ENCODE measurements at places on chromosomes 5 and 9. TPM values are rescaled to one million over a fixed set of nuclear protein-coding genes. Genes with fewer than 3 reads are reported as not detected.
A peak's percentile ranks its signal among the peaks of the same experiment; 100 is the strongest.

Gene SEMA6A
- total RNA-seq: 33.3 TPM

Gene WHRN
- total RNA-seq: 3.1 TPM

Gene SPATA31D3
- total RNA-seq: not detected

Gene KLF4
- total RNA-seq: 143 TPM

Gene MAN1B1
- total RNA-seq: 39.4 TPM

Gene FOXI1
- not detected for total RNA-seq

Gene HK3
- total RNA-seq: 50.5 TPM

Gene SPACA9
- 3.3 TPM for total RNA-seq

Gene ASPN
- total RNA-seq: 7.5 TPM

- no peaks in the 10 kb centered on the region for H3K4me1 ChIP-seq
- no peak overlapping the region for H3K27ac ChIP-seq
- no peaks in the 10 kb centered on the region for H3K27me3 ChIP-seq
- DNase-seq: no peak
These were observed 9.0 kb downstream of the DPH7 start for GRCh38 chr9:137569609-137570203.

DNA sequence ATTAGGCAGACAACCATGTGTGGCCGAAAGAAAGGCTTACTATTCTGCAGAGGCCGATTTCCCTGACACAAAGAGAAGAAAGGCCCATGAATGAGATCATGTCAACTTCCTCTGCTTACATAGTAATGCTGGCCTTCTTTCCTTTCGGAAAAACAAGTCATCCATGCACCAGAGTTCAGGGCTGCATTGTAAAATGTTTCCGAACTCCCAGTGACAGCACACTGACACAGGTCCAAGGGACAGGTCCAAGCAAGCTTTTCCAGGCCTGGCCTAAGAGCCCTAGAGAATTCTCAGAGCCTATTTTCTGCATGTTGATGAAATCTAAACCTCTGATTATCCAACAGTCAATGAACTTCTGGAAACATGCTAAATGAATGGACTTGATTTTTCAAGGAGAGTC, 140.9 kb downstream of the ZNF608 start:
- H3K36me3 ChIP-seq: no peaks in the 10 kb centered on the region
- H3K4me3 ChIP-seq: no peak overlapping the region
- no peaks in the 10 kb centered on the region for H3K27me3 ChIP-seq
- H3K27ac ChIP-seq: peak overlapping the region; percentile 27
- peaks cover 13% of the 10 kb centered on the region for H3K4me1 ChIP-seq

DNA sequence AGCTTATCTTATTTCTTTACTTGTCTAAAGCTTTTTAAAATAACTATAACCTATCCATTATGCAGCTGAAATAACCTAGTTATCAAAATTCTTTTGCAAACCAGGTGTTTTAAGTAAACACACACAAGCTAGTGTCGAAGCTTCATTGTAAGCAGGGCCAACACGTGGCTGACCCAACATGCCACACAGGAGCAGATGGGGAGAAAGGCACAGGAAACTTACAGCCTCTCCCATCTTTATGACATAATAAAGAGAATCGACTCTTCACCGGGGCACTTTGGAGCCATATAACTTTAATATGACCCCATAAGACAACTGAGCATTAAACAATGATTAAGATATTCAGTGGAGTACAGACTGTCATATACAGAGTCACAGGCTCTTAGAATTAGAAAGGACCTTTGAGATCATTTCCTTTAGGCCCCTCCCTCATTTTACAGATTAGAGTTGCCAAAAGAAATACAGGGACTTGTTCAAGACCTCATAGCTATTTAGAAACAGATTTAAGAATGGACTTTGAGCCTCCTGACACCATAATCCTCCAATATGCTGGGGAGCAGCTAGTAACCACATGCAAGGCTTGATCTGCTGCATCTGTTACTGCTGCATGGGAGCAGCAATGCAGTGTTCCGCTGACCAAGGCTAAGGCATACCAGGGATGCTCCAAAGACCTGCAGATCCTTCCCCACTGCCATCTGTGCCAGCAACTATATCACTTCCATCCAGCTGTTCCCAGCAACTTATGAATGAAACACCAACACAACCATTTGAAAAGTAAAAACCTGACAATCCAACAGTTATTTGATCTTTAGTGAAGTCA, 75.4 kb downstream of the RASEF start:
- H3K4me3 ChIP-seq: no peak overlapping the region
- no peak for DNase-seq
- H3K27me3 ChIP-seq: no peaks in the 10 kb centered on the region
- H3K27ac ChIP-seq: no peak overlapping the region

GRCh38 chr5:150256410-150257064, 33.0 kb downstream of the CAMK2A start:
- no peaks in the 10 kb centered on the region for H3K27me3 ChIP-seq
- no peak overlapping the region for H3K4me3 ChIP-seq
- no peaks in the 10 kb centered on the region for H3K4me1 ChIP-seq
- no peaks in the 10 kb centered on the region for H3K36me3 ChIP-seq
- H3K27ac ChIP-seq: no peak overlapping the region

DNA sequence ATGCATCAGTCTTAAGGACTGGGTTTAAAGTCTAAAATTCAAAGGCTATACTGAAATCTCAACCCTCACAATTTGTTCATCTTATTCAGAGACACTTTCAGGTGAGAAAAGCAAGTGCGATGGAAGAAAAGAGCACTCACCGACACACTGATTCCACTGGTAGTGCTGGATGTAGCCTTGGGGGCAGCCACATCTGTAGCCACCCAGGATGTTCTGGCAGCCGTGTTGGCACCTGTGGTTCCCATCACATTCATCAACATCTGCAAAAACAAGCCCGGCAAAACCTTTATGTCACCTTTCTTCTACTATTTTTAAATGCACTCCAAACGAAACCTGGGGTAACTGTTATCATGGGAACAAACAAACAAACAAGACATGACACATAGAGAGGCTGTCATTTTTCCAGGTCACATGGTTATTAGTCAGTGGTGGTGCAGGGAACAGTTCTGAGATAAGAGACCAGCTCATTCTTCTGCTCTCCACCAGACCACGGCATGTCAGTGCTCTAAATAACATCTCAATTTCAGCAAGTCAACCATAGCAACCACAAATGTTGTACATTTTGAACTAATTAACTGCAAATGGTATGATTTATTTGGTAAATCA, 188.4 kb downstream of the SLC12A2 start:
- H3K4me3 ChIP-seq: no peak overlapping the region
- no peak for DNase-seq
- H3K4me1 ChIP-seq: no peaks in the 10 kb centered on the region
- no peaks in the 10 kb centered on the region for H3K36me3 ChIP-seq

- no peaks in the 10 kb centered on the region for H3K27me3 ChIP-seq
- H3K36me3 ChIP-seq: no peaks in the 10 kb centered on the region
- H3K4me3 ChIP-seq: no peak overlapping the region
- H3K27ac ChIP-seq: no peak overlapping the region
- no peaks in the 10 kb centered on the region for H3K4me1 ChIP-seq
These were observed 2096.3 kb upstream of the C9orf72 start for GRCh38 chr9:29669613-29670012.

- H3K4me3 ChIP-seq: peak overlapping the region; percentile 21
- no peak overlapping the region for H3K27ac ChIP-seq
- no peaks in the 10 kb centered on the region for H3K36me3 ChIP-seq
- peak; percentile 66 for DNase-seq
These were observed 1.0 kb downstream of the ADAMTS19 start for GRCh38 chr5:129460936-129461710.

GRCh38 chr9:81125446-81126092, 563.8 kb downstream of the TLE1 start:
- H3K4me3 ChIP-seq: no peak overlapping the region
- no peaks in the 10 kb centered on the region for H3K4me1 ChIP-seq
- no peak for DNase-seq

DNA sequence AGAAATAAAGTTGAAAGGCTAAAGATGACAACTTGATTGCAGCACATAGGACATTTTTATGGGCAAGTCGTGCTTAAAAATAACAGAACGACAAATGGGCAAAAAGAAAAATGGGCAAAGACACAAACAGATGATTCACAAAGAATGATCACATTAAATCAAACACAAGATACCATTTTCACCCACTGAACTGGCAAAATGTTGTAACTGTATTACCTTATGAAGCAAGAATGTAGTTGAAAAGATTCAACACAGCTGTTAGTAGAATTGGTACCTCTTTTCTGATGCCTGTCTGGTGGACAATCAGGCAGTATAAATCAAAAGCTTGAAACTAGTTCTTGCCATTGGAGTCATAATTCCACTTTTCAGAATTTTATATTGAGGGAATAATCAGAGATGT, 81.0 kb upstream of the PALM2AKAP2 start:
- no peaks in the 10 kb centered on the region for H3K4me1 ChIP-seq
- H3K4me3 ChIP-seq: no peak overlapping the region
- no peak for DNase-seq
- H3K36me3 ChIP-seq: no peaks in the 10 kb centered on the region
- no peaks in the 10 kb centered on the region for H3K27me3 ChIP-seq

- H3K36me3 ChIP-seq: no peaks in the 10 kb centered on the region
- no peak overlapping the region for H3K27ac ChIP-seq
These were observed 10.7 kb upstream of the TSC1 start for GRCh38 chr9:132955123-132955522.

DNA sequence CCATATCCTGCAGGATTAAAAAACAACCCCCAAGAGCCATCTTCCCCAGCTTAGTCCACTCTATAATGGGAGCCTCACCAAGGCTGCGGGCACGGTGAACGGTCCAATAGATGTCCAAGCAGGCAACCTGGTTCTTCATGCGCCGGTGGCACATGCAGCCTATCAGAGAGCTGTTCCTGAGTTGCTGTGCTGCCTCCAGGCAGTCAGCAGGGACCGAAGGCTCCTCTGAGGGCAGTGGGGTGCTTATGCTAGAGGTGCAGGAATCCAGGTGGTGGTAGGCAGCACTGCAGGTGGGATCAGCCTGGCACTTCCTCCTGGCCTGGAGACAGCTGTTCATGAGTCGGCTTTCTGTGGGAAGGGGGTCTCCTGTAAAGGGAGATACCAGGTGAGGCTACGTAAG, 10.2 kb downstream of the GFRA3 start:
- no peaks in the 10 kb centered on the region for H3K27me3 ChIP-seq
- no peak overlapping the region for H3K4me3 ChIP-seq
- H3K27ac ChIP-seq: no peak overlapping the region
- no peak for DNase-seq

- H3K36me3 ChIP-seq: peaks cover 74% of the 10 kb centered on the region
- no peak for DNase-seq
- no peak overlapping the region for H3K4me3 ChIP-seq
- H3K4me1 ChIP-seq: peaks cover 53% of the 10 kb centered on the region
These were observed 24.5 kb downstream of the PTGES2 start for GRCh38 chr9:128102861-128103588.

GRCh38 chr5:167971706-167972105, 319.7 kb upstream of the WWC1 start:
- no peak for DNase-seq
- H3K27ac ChIP-seq: no peak overlapping the region
- H3K4me1 ChIP-seq: no peaks in the 10 kb centered on the region
- H3K27me3 ChIP-seq: no peaks in the 10 kb centered on the region
- no peaks in the 10 kb centered on the region for H3K36me3 ChIP-seq

DNA sequence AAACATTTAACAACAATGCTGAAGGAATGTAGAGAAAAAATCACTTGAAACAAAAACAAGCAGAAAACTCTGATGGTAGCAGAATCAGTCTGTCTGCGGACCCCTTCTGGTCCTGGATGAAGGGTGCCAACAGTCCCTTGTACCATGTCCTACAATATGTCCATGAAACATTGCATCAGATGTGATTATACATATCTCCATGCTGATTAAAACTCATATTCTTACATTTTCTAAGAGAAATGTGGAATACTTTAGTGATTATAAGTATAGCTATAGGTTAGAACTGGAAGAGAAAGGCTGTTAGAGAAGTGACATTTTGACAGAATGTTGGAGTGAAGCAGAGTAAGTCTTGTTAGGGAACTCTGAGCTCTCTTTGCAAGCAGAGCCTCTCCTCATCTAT, 286.1 kb downstream of the SH3GL2 start:
- H3K27me3 ChIP-seq: no peaks in the 10 kb centered on the region
- no peaks in the 10 kb centered on the region for H3K36me3 ChIP-seq
- no peaks in the 10 kb centered on the region for H3K4me1 ChIP-seq
- H3K4me3 ChIP-seq: no peak overlapping the region
- DNase-seq: no peak

DNA sequence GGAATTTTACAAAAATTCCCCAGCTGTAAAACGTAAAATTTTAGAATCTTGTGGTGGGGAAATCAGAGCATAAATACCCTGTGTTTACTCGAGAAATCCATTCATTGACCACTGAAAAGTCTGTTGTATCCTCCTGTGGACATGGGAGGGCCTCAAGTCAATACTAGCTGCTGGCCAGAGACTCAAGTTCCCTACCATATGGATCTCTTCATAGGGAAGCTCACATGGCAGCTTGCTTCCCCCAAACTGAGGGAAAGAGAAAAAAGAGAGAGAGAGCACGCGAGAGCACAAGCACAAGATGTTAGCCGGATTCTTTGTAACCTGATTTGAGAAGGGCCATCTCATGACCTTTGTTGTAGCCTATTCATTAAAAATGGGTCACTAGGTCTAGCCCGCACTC, 591.9 kb downstream of the LRRC70 start:
- H3K4me3 ChIP-seq: no peak overlapping the region
- no peak for DNase-seq
- H3K27ac ChIP-seq: no peak overlapping the region
- H3K4me1 ChIP-seq: no peaks in the 10 kb centered on the region
- no peaks in the 10 kb centered on the region for H3K36me3 ChIP-seq
- H3K27me3 ChIP-seq: no peaks in the 10 kb centered on the region

- no peak overlapping the region for H3K4me3 ChIP-seq
- H3K27me3 ChIP-seq: no peaks in the 10 kb centered on the region
- H3K27ac ChIP-seq: no peak overlapping the region
- H3K36me3 ChIP-seq: no peaks in the 10 kb centered on the region
- peaks cover 13% of the 10 kb centered on the region for H3K4me1 ChIP-seq
- no peak for DNase-seq
These were observed 97.9 kb upstream of the MAP3K1 start for GRCh38 chr5:56717253-56717987.

DNA sequence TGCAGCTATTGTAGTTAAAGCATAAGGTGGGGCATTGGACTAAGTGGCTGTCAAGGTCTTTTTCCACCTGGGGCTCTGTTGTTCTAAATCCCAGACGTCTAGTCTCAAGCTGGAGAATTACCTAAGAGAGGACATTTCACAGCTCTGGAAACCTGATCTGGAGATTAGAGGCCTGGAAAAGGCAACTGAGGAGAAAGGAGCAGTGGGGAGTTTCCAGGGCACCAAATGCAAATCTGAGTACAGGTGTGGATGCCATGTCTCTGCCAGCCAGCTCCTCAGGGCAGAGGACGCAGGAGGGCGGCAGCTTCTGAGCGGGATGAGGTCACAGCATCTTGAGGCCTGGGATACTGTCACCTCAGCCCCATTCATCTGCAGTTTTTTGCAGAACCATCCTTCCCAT, 65.2 kb downstream of the PPARGC1B start:
- H3K27me3 ChIP-seq: no peaks in the 10 kb centered on the region
- DNase-seq: no peak
- H3K36me3 ChIP-seq: no peaks in the 10 kb centered on the region
- H3K4me3 ChIP-seq: no peak overlapping the region
- H3K4me1 ChIP-seq: peaks cover 14% of the 10 kb centered on the region

GRCh38 chr9:104817437-104817836, 53.5 kb downstream of the NIPSNAP3B start:
- no peaks in the 10 kb centered on the region for H3K27me3 ChIP-seq
- no peak overlapping the region for H3K4me3 ChIP-seq
